Suppressor macrophage (primary cell): ENCODE measurements at places on chromosomes 4 and X.

DNA sequence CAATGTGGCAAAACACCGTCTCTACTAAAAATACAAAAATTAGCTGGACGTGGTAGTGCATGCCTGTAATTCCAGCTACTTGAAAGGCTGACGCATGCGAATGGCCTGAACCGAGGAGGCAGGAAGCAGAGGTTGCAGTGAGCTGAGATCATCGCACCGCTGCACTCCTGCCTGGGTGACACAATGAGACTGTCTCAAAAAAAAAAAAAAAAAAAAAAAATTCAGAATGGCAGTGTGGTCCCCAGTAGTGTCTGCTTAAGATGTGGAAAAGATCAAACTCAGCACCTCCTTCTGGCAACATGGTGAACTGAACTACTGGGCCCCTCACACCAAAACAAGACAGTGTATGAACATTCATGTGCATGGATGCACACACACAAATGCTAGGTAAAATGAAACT lies 32.2 kb downstream of the SMS start:
- peak; percentile 32 for DNase-seq

DNA sequence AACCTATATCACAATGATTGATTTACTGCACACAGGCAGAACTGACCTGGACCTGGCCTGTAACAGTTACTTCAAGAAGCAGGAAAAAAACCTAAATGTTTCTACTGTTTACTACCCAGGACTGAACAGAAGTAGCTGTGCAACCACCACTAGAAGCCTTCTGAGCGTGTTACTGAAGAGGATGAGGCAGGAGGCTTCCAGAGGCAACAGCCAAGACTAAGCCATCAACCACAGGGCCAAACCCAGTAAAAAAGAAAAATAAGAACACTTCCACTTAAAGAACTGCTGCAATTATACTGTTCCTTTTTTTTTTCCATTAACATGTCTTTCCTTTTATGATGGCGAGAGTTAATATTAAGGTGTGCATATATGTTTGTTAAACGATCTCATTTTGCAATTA lies 29.4 kb upstream of the TTC29 start:
- no peak for DNase-seq

- DNase-seq: no peak
These were observed 994.9 kb upstream of the SLIT2 start for GRCh38 chr4:19256823-19257222.

DNA sequence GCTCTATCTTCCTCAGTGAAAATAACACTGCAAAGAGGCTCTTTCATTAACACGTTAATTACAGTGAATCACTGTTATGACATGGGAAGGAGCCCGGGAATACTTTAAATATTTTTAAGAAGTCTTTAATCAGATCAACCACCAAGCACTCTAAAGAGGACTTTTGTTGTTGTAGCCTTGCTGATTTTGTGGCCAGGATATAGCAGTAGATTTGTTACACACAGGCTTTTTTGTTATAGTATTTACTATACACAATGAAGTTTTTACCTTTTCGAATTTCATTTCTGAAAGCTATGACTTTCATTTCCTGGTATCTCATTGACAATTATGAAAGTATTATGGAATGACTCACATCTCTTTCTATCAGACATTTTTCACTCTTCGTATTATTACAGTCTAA lies 20.3 kb downstream of the FGF13 start:
- DNase-seq: no peak

- no peak for DNase-seq
These were observed 373.6 kb downstream of the MAPK10 start for GRCh38 chr4:85986266-85986665.

GRCh38 chr4:26179316-26179760 lies 141.5 kb upstream of the RBPJ start:
- no peak for DNase-seq

- no peak for DNase-seq
These were observed 33.8 kb downstream of the PPARGC1A start for GRCh38 chr4:23855912-23856605.

GRCh38 chr4:152143806-152144205 lies 383.0 kb upstream of the GATB start:
- no peak for DNase-seq

DNA sequence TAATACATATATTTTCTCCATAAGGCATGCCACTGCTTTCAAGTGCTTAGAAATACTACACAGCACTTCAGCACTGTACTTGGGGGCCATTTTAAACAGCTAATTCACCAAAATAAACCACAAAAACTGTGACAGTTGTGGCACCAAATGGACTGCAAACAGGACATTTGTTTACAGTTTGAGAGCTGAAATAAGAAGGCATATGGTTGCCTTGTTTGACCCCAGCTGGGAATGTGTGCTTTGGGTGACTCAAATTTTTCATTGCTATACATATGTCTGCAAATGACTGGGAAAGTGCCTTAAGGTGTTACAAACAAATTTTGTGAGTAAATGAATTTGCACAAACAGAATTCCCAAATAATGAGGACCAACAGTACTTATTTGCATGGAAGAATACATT lies 124.2 kb downstream of the BANK1 start:
- no peak for DNase-seq

GRCh38 chrX:110415440-110416170 lies 57.0 kb downstream of the RTL9 start:
- no peak for DNase-seq

DNA sequence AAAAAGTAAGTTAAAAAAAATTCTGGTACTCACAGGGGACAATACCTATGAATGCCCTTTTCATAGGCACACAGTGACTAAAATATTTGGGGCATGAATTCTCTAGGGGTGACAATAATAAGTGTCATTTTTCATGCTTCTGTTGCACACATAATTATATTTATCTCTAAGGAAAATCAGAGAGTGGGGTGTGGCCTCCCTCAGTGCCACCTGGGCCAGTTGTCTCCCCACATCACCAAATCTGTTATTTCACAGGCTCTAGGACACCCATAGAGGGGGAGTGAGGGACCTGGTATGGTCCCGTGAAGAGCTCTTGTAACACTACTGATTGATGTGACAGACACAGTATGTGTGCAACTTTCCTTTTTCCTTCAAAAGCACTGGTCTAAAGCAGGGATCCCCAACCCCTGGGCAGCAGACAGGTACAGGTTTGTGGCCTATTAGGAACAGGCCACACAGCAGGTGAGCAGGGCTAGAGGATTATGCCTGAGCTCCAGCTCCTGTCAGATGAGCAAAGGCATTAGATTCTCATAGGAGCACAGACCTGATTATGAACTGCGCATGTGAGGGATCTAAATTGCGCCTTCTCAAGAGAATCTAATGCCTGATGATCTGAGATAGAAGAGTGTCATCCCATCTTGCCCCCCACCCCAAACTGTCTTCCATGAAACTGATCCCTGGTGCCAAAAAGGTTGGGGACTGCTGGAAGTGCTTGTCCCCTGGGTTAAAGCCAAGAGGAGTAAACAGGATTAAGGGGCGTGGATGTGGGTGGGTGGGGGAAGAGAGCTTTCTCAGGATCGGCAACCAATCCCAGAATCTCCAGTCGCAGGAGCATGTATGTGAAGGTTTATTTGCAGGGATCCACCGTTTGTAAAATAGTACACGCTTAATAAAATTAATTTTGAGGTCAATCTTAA lies 856 bp downstream of the SLC9B1 start:
- DNase-seq: no peak

- no peak for DNase-seq
These were observed at the start of gene BMX for GRCh38 chrX:15500497-15500966. Gene BMX (plus strand): TSS chrX:15500807. CDS start chrX:15508354, 7,547 bp downstream.

DNA sequence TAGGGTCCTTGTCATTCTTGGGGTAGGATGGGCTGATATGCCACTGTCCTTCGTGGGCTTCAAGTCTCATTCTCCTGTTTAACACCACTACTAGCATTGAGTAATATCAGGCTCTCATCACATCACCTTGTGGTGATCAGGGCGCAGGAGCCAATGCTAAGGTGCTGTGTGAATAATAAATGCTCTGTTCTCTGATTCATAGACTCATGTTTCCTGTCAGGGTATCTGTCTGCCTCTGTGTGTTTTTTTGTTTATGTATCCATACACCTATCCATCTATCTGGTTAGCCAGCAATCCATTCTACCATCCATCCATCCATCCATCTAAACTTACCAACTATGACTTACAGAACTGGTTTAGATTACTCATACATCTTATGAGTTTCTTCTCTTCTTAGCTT lies 525.1 kb upstream of the ATOH1 start:
- no peak for DNase-seq

DNA sequence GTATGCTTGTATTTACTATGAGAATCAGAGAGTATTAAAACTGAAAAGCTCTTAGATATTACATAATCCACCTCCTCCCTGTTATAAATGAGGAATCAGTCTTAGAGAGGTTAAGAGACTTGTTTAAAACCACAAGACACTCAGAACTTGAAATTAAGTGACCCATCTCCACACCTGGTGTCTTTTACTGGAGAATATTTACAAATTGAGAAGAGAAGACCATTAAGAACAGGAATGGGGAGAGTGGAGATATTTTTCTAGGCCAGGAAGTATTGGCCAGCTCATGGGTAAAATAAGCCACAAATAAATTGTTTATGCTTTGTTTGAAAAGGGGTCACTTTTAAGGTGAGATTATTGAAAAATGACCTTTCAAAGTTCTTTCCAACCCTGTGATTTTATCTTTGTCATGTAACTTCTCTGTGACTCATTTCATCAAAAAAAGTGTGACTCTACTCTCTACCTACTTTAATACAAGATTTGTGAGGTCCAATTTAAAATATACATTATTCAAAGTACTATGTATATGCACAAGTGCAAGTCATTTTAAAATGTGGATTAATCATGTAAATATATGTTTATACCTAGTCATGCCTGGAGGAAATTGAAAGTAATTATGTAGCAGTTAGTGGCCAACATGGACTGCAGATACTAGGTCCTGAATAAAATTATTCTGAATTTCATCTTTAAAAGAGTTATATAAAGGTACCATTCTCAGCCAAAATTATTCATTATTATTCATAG lies 15.9 kb upstream of the COX7B2 start:
- no peak for DNase-seq

DNA sequence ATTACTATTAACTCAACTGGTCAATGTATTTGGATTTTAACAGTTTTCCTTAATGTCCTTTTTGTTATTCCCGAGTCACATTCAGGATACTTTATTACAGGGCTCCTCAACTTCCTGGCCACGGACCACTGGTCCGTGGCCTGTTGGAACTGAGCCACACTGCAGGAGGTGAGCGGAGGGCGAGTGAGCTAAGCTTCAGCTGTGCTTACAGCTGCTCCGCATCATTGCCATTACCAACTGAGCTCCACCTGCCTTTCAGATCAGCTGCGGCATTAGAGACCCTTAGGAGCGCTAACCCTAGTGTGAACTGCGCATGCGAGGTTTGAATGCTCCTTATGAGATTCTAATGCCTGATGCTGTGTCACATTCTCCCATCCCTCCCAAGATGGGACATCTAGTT lies 591.7 kb downstream of the CCSER1 start:
- DNase-seq: no peak

- DNase-seq: peak; percentile 37
These were observed 72.9 kb upstream of the ENOX2 start for GRCh38 chrX:130975947-130976346.

DNA sequence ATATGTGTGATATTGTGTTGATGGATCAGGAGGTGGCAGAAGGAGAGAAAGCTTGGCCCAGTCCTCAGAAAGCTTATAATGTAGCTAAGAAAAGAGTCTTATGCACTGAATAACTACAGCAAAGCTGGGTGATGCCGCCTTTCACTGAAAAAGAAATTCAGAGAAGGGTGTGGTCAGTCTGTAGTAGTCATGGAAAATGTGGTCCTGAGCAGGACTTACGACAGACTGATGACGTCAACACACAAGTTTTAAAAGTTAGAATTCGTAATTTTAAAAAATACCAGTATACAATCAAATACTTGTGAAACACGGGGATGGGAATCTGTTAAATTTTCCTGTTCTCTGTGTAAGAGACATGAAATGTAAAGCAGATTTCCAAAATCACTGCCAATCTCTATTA lies 87.0 kb upstream of the RAPGEF2 start:
- no peak for DNase-seq

DNA sequence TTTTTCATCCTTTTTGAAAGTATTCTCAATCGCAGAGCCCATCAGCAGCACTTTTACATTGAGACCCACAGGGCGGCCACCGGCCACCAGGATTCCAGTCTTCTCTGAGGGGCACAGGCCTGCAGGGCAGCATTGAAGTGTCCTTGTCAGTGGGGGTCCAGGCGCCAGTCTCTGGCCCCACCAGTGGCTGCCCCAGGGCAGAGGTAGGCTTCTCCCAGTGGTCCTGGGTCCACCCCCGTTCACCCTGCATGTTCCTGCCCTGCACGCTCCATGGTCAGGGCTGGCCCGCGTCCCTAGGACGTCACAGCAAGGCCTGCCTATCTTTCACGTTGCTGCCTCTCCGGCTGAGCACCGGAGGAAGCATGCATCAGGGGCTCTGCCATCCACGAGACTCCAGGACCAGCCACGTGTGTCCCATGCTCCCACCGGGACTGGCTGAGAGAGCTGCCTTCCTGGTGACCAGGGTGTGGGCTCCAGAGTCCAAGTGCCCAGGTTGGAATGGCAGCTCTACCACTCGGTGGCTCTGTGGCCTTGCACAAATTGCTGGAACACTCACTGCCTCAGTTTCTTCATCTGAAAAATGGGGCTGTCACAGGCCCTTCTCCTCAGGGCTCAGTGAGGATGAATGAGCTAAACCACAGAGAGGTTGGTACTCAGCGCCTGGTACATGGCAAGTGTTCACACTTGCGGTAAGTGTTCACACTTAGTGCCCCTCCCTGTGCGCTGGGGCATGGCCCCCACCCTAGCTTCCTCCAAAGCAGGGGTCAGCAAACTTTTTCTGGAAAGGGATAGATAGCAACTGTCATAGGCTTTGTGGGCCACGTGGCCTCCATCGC lies 30.7 kb upstream of the JAKMIP1 start:
- no peak for DNase-seq

- DNase-seq: no peak
These were observed 72.9 kb upstream of the PRDM5 start for GRCh38 chr4:120995266-120996010.

- no peak for DNase-seq
These were observed 349.8 kb downstream of the OPHN1 start for GRCh38 chrX:68083510-68083909.

- no peak for DNase-seq
These were observed 98.4 kb downstream of the ZAR1 start for GRCh38 chr4:48588230-48589097.

DNA sequence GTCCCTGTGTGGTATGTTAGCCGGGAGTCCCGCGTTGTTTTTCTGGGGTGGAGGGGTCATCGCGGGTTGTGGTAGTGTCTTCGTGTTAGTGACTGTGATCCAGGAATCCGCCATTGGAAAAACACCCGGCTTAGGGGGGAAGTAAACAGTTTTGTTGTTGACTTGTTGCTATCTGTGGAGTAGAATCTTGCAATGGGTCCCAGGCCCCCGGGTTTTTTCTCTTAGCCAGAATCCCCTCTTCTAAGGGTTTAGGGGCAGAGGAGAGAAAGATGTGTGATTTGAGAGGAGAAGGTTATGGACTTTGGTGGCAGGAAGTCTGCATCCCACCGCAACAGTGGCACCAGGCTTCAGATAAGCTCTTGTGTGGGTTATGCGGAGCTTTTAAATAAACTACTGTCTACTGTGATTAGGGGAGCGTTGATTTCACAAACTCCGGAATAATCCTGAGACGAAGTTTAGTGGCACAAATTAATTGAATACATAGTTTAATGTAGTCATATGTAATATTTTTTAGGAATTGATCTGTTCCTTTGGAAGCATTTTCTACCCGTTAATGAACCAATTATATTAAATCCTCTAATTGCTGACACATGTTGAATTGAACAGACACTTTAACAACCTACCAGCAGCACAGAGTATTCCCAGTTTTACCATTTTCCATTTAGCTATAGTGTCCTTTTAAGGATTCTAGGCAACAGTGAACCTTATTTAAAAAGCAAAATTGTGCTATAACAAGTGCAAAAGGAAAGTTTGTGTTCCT lies 1.4 kb downstream of the DDX3X start:
- no peak for DNase-seq
